ENCODE measurements at places on chromosomes 2 and 18.

GRCh38 chr18:60568220-60568619 is 195.6 kb upstream of the MC4R start:
- no peak for DNase-seq

GRCh38 chr2:230668184-230668938 is 44.3 kb upstream of the CAB39 start:
- DNase-seq = no peak

DNA sequence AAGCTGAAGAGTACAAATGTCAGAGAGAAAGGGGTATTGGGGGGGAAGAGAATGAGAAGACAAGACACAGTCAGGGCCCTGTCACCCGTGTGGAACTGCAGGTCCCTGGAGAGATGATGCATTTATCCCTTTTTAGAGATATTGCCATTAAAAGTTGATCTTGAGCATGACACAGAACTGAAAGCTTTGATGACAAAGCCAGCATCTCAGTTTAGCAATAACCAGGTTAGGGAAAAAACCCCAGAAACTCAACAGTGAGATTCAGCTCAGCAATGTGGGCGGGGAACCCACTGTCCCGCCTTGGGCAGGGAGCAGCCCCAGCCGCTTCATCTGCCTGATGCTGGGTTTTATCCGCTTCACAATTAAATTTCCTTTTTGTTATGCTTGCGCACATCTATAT is 181.1 kb downstream of the NEDD4L start:
- DNase-seq = no peak

- no peak for DNase-seq
These were observed 89.8 kb upstream of the TGIF1 start for GRCh38 chr18:3360211-3360610.

DNA sequence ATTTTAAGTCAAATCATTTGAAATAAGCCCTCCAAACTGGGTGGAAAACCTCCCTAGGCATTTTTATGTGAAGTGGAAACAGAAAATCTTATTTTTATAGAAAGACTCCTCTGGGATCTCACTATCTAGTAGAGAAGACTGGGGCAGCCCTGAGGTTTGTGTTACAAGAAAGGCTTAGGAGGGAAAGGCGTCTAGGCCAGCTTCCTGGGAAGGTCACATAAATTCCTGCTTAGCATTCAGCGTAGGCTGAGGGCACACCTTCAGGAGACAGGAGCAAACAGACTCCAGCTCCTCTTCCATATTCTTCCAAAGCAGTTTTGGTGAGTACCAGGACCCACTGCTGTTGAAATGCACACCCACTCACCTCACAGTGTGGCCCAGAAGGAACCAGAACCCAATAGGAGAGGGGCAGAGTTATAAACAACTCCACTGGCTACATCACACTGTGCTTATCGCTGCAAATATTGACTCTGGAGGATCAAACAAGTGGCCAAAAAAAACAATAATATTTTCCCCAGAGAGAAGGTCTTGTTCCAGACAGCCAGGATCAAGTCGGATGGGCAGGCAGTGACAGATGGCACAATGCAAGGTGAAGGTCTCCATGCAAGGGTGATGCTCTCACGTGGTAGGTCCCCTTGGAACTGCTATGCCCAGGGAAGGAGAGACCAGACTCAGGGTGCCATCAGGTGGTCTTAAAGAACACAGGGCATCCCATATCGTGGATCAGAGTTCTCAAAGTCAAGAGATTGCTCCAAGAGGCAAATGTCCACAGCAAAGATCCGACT is 17.7 kb upstream of the IGFBP2 start:
- no peak for DNase-seq

- no peak for DNase-seq
These were observed 34.9 kb downstream of the SUCLG1 start for GRCh38 chr2:84424152-84424551.

- no peak for DNase-seq
These were observed 78.3 kb upstream of the ODC1 start for GRCh38 chr2:10526281-10527000.

DNA sequence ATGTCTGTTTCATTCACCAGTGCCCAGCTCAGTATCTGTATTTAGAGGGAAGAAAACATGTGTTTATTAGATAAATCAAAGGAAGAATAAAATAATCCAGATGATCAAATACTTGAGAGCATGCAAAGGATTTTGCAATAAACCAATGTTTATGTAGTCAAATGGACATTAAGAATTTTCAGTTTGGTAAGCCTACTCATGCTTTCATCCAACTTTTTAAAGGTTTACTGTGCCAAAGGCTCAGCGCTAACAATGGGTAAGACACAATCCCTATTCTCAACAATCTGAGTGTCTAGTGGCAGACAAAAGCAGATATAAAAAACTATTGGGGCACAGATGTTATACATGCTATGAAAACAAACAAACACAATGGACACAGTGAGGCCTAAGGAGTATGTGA is 26.3 kb downstream of the GRB14 start:
- DNase-seq = no peak

GRCh38 chr2:23522726-23523372 is 137.9 kb downstream of the KLHL29 start:
- DNase-seq = no peak

GRCh38 chr2:235614900-235615712 is 121.3 kb downstream of the AGAP1 start:
- DNase-seq = no peak

DNA sequence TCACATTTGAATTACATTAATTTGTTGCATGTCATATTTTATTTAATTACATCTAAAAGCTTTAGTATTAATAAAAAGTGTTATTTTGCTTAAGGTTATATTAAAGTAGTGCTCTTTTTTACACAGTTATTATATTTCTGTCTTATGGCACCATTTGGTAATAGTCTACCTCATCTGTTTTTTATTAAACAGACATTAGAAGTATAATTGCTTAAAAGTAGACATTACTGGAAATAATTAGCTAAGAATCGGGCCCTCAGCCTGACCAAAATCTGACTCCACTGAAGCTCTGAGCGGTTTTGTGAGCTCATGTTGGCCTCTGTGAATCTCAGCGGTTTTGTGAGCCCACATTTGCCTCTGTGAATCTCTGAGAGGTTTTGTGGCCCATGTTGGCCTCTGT is 102.5 kb upstream of the SNTG2 start:
- DNase-seq = no peak

- DNase-seq = no peak
These were observed 19.4 kb downstream of the EXOC6B start for GRCh38 chr2:72806280-72806945.

- DNase-seq = no peak
These were observed 290.8 kb downstream of the CCDC85A start for GRCh38 chr2:56474412-56475158.

DNA sequence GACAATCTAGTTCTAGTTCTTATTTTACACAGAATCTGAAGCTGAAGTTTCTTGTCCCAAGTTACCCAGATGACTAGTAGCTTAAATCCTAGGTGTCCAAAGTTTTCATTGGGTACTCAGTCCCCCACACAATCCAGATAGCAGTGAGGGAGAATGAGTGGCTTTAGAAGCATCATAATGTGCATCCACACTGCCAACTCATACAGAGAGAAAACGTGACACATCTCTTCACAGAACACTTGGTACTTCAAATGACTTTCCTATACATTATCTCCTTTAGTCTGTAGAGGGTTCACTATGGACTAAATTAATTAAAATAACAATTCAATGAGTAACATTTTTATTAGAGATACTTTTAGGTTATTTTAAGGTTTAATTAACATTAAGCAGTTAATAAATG is 45.2 kb downstream of the STRADB start:
- no peak for DNase-seq

GRCh38 chr2:7900593-7900992 is 781.3 kb upstream of the ID2 start:
- DNase-seq = no peak

DNA sequence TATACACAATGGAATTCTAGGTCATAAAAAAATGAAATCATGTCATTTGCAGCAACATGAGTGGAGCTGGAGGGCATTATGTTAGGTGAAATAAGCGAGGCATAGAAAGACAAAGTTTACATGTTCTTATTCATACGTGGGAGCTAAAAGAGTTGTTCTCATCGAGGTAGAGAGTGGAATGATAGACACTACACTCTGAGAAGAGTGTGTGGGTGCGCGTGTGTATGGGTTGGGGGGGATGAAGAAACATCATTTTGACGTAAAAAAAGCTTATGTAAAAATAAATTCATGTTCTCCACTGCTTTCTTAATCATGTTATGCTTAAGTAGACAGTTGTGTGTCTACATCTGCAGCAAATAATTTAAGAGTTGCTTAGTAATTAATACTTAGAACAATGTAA is 123.6 kb downstream of the ZNF804A start:
- DNase-seq = no peak

DNA sequence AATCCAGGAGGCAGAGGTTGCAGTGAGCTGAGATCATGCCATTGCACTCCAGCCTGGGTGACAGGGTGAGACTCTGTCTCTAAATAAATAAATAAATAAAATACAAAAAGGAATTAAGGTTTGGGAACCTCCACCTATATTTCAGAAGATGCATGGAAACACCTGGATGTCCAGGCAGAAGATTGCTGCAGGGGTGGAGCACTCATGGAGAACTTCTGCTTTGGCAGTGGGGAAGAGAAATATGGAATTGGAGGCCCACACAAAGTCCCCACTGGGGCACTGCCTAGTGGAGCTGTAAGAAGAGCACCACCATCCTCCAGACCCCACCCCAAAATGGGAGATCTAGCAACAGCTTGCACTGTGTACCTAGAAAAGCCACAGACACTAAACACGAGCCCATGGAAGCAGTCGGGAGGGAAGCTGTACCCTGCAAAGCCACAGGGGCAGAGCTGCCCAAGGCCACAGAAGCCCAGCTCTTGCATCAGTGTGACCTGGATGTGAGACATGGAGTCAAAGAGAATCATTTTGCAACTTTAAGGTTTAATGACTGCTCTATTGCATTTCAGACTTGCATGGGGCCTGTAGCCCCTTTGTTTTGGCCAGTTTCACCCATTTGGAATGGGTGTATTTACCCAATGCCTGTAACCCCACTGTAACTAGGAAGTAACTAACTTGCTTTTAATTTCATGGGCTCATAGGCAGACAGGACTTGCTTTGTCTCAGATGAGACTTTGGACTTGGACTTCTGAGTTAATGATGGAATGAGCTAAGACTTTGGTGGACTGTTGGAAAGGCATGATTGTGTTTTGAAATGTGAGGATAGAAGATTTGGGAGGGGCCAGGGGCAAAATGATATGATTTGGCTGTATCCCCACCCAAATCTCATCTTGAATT is 265.3 kb downstream of the ZEB2 start:
- DNase-seq = no peak

DNA sequence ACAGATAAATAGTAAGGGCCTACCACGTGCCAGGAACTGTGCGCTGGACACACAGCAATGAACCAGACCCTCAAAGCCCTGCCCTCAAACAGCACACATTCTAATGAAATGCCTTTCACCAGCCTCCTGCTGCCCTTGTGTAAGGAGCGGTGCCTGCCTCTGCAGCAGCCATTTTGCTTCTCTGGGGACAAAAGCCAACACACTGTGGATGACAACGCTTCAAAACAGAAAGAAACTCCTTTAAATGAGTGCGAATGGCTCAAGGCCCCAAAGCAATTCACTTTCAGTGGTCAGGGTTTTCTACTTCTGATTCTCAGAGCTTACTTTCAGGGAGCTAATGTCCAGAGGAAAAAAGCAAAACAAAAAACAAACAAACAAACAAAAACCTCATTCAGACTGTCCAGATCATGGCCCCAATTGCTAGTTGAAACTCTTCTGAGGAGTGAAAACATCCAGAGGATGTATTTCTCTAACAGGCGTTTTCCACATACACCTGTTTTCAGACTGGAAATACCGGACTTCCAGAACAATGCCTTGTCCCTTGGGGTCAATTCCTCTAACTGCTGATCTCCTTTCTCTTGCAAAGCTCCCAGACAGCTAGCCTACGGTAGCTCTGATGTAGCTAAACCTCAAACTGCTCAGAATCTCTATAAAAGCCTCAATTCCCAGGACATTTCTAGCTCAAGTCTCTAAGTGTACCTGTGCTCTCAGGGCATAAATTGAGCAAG is 323.3 kb upstream of the ZNF521 start:
- DNase-seq = no peak

DNA sequence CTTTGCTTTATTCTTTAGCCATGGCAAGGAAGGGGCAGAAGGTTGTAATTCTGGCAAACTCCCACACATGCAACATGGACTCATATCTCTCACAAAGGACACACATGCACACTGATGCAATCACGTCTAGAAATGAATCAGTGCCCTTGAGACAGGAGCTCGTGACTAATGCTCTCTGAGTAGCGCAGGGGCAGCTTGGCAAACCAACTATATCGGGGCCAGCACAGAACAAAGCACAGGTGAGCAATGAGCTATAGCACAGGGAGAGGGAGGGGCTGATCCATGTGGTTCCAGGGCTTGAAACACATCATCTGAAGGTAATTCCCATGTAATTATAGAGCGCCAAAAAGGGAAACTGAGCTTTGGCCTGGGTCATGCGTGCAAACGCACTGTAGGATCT is 165.2 kb upstream of the KLF7 start:
- no peak for DNase-seq

All from activated effector memory CD4-positive, alpha-beta T cell treated with Interleukin-2 at 50 U/mL for 16 hours (primary cell).